Common myeloid progenitor, CD34-positive (primary cell): ENCODE measurements at places on chromosomes 2 and 18.

GRCh38 chr18:62979900-62980299 is 264.6 kb downstream of the PHLPP1 start:
- DNase-seq = no peak

- peak; percentile 5 for DNase-seq
Observed at GRCh38 chr2:198913394-198914152, 544.2 kb downstream of the SATB2 start.

DNA sequence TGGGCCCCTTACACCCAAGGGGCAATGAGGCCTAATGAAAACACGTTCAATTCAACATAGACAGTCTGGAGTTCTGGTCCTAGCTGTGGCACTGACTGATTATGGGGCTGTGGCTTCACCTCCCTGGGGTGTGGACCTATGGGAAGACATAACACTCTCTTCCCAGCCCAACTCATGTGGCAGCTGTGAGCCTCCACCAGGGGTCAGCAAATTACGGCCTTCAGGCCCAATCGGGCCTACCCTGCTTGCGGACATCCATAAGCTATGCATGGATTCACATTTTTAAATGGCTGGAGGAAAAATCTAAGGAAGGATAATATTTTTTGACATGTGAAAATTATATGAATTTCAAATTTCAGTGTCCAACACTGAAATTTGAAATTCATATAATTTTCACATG is 101.3 kb downstream of the LOXHD1 start:
- peak; percentile 50 for DNase-seq

DNA sequence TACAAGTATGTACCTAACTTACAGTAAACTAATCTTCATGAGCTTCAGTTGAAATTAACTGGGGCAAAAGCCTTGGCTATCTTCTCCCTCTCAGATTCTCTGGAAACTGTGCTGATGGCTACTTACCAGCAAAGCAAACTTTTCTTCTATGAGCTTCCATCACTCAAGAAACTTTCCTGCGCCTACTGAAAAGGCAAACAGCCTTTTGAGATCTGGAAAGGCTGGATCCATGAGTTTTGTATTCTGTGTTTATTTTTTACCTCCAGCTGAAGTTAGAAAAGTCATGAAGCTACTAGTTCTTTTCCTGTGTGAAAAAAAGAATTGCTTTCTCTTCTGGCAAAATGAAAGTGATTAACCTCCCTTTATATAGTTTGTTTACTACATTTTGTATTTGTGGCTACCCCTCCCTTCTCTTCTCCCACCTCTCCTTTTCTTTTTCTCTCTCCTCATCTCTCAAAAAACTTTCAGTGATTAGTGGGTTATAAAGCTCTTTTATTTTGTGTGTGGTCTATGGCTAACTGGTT is 49.2 kb upstream of the RNF152 start:
- DNase-seq = no peak

- no peak for DNase-seq
Observed at GRCh38 chr2:3639015-3639630, 18.9 kb upstream of the ALLC start.

GRCh38 chr2:70960833-70961647 is 17.4 kb upstream of the ANKRD53 start:
- DNase-seq = no peak

- DNase-seq = no peak
Observed at GRCh38 chr2:99974682-99975375, 167.6 kb downstream of the AFF3 start.

GRCh38 chr2:121722479-121722878 is 14.2 kb downstream of the NIFK start:
- no peak for DNase-seq

GRCh38 chr2:169862816-169863215 is 35.6 kb downstream of the UBR3 start:
- no peak for DNase-seq

GRCh38 chr18:27707201-27707600 is 469.7 kb downstream of the CDH2 start:
- no peak for DNase-seq

- peak; percentile 47 for DNase-seq
Observed at GRCh38 chr2:25043241-25043867, 1.5 kb downstream of the EFR3B start.

DNA sequence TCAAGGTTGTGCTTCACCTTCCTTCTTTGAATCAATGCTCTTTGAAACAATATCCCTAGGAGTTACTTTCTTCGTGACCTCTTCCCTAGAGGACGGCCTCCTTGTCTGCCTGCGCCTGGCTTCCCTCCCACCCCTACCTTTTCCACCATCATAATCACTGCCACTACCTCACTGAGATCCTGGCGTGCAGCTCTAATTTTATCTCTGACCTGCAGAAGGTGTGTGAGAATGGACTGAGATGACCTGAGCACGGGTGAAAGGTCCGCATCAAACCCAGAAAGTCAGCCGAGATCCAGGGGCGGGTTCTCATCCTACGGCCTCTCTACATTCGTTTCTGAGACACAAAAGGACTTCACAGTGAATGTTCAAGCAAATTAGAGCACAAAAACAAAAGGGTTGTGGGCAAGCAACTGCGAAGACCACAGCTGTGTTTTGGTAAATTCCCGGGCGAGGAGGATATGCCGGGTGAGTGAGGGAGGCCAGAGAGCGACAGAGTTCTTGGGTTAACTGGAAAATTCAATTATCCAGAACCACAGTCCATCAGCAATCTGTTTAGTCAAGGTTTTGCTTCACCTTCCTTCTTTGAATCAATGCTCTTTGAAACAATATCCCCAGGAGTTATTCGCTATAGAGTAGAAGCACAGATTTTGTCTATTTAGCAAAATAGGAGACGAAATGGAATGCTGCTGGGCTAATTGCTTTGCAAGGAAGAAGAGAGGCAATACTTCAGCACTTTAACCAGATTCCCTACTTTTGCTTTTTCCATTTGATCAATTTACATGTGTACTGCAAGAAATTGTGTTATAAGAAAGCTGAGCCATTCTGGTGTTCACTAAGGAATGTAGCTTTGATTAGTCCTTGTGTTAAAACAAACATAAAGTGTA is 212.6 kb downstream of the ACKR3 start:
- no peak for DNase-seq

- DNase-seq = no peak
Observed at GRCh38 chr2:5877360-5877759, 185.2 kb downstream of the SOX11 start.

GRCh38 chr2:195049372-195050031 is 607.5 kb upstream of the SLC39A10 start:
- DNase-seq = no peak

DNA sequence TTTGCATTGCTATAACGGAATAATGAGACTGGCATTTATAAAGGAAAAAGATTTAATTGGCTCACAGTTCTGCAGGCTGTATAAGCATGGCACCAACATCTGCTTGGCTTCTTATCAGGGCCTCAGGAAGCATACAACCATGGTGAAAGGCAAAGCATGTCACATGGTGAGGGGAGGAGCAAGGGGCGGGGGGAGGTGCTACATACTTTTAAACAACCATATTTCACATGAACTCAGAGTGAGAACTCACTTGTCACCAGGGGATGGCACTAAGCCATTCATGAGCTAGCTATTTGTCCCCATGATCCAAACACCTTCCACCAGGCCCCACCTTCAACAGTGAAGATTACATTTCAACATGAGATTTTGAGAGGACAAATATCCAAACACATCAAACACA is 188.7 kb downstream of the MBD5 start:
- peak; percentile 55 for DNase-seq

DNA sequence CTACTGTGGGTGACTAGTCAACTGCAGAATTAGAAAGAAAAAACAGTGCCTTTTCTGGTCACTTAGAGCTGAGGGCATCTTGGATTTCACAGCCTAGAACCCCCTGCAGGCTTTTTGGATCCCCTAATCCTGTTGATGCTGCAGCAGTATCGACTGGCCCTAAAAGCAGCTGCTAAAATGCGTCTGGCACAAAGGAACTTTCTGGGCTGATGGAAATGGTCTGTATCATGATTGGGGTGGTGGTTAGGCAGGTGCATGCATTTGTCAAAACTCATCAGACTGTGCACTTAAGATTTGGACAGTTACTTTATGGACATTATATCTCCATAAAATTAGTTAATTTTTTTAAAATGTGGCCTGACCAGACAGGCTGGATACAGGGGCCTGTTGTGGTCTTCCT is 149.8 kb downstream of the KLHL29 start:
- DNase-seq = no peak

DNA sequence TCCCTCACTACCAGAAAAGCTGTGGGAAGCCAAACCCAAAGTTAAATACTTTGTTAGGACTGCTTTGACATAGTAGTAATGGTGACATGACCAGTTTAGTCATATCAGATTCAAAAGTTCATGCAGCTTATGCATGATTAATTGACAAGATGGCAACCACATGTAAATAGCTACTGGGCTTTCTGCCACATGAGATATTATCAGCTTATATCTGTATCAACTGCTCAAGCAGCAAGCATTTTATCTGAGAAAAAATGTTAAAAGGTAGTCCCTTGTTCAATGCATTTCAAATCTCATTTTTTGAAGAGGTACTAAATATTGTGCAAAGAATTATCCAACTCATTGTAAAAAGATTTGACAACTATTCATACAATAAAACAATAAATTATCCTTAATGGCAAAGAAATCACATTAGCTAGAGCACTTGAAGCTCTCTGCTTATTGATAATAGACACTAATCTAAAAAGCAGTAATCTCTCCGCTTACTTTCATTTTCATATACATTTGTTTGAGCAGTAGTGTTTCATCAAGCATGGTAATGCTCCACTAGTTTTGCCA is 993.6 kb upstream of the NXPH2 start:
- no peak for DNase-seq

- peak; percentile 83 for DNase-seq
Observed at GRCh38 chr18:75247611-75248421, 37.2 kb downstream of the TSHZ1 start.

DNA sequence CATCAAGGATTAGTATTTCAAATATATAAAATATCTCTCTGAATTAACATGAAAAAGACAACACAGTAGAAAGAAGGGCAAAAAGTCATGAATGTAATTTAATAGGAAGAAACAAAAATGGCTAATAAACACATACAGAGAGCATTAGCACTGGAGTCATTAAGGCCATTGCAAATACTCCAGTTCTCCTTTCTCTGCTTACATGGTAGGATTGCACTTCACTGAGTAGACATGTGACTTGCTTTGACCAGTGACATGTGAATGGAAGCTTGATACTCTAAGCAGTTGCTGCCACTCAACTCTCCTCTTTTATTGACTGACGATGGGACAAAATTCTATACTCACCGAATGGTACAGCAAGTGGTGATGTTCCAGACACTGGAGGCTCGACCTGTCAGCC is 153.9 kb upstream of the LGALSL start:
- DNase-seq = no peak

DNA sequence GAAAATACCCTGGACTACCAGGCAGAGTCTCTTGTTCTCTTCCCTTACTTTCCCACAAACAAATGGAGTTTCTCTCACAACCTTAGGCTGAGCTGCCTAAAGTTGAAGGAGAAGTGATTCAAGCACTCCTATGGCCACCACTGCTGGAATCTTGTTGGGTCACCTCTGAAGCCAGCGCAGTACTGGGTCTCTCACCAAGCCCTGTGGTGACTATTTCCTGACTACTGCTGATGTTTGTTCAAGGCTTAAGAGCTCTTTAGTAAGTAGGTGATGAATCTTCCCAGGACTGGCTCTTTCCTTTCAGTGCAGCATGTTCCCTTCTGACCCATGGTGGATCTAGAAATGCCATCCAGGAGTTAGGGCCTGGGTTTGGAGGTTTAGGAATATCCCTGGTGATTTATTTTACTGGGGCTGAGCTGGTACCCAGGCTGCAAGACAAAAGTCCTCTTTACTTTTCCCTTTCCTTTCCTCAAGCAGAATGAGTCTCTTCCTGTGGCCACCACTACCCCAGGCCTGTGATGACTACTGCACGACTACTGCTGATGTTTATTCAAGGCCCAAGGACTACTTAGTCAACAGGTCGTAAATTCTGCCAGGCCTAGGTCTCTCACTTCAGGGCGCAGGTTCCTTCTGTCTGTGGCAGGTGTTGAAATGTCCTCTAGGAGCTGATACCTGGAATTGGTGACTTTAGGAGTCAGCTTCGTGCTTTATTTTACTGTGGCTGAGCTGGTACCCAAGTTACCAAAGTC is 121.8 kb downstream of the SLC4A10 start:
- no peak for DNase-seq

DNA sequence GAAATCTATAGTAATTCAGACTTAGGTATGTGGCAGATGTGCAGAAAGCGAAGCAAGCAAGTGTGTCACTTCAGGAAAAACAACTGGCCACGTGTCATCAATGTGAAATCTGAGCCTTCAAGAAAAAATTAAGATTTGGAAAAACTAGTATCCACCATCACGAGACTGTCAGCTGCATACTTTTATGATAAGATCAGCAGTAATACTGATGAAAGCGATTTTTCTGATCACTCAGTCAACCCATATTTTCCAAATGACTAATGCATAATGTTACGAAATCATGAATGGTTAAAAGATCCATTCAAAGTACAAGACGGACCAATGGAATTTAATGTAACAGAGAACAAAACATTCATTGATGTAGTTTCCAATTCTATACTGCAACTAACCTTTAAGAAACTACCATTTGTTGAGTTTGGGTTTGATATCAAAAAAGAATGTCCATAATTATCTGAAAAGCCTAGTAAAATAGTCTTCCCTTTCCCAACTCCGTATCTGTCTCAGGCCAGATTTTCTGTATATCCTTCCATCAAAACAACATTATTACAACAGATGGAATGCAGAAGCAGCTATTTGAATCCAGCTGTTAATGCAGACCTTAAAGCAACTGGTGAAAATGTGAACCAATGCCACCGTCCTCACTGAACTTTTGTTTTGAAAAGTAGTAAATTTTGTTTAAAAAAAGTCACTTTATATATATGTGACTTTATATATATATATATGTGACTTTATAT is 17.0 kb upstream of the BCL2 start:
- DNase-seq = no peak

- DNase-seq = no peak
Observed at GRCh38 chr2:19843992-19844515, 57.7 kb downstream of the TTC32 start.

DNA sequence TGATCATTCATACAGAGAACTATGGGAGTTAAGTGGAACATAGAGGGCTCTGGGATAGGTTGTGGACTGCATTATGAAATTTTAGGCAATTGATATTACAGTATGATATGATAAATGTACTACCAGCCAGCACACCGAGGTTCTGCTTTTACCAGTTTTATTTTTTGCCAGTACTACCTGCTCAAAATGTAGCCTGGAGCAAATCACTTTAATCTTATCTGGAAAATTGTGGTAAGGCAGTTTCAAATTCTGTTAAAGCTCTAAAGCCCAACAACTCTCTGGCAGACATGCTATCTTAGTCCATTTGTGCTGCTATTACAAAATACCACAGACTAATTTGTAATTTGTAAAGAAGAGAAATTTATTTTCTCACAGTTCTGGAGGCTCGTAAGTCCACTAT is 474.9 kb upstream of the CWC22 start:
- no peak for DNase-seq

DNA sequence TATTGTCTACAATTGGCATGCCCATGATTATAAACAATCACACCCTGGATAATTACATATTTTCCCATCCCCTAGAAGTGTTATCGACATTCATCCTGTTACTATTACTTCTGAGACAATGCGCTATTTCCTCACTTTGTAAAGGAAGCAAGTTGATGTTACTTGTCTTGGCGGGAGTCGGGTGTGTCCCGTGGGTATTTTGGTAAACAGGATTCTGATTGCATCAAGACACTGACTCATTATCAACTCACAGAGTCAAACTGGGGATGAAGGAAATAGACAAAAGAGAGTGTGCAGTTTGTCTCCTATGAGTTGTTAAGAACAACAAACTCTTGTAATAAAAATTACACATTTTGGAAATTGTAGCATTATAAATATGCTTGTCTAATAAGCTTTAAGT is 142.7 kb downstream of the GALR1 start:
- DNase-seq = no peak

GRCh38 chr2:183459466-183459865 is 335.2 kb downstream of the NUP35 start:
- DNase-seq = no peak
